ENCODE measurements at places on chromosomes 1 and 21.

GRCh38 chr1:165598676-165599059 is 32.4 kb upstream of the MGST3 start:
- DNase-seq = no peak

- no peak for DNase-seq
Observed at GRCh38 chr1:31579374-31579773, 3.1 kb downstream of the TINAGL1 start.

DNA sequence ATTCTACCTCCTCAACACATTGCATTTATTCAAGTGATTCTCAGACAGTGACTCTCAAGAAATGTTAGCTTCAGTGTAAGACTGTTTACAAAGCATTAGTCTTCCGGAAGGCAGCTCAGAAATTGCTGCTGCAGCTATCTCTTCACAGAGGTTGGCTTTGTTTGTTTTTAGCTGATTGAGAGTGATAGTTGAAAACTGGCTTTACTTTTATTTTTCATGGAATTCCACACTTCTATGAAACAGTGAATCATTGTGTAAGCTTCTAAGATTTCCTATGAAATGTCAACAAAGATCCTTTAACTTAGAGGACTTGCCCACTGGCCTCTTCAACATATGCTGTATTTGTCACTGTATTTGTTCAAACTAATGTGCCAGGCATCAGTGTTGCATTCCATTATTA is 121.3 kb downstream of the TNNI3K start:
- no peak for DNase-seq

GRCh38 chr1:22229379-22229778 is 86.5 kb upstream of the WNT4 start:
- no peak for DNase-seq

GRCh38 chr21:31364253-31364945 is 20.3 kb upstream of the TIAM1 start:
- DNase-seq = no peak

- DNase-seq = no peak
Observed at GRCh38 chr1:109338091-109338490, 31.3 kb upstream of the MYBPHL start.

DNA sequence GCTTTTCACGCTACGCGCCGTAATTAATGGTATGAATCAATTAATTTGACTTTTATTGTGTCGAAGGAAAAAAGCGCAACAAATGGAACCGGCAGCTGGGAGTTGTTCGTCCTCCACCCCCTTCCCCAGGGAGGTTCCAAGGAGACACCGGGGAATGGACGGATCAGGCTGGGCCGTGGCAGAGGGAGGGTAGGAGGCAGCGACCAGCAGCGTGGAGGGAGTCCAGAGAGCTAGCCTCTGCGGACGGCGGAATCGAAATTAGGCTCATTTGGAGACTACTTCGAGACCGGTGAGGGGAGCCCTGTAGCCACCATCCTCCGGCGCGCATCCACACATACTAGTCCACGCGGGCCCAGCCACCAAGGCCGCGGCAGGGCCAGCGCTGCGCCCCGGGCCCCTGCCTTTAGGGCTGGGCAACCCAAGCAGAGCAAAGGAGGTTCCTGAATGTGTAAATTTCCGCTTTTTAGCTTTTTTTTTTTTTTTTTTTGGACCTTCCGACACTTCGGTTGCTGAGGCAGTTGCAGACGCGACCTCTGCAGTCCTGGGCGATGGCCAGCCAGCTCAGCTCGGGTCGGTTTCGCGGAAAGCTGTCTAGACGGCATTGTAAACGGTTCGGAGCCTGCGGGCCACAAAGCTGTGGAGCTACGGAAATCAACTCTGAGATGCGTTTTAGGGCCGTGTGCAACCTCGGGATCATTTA is 2.2 kb upstream of the FOXD3 start:
- no peak for DNase-seq

- no peak for DNase-seq
Observed at GRCh38 chr1:69502991-69503390, 64.7 kb upstream of the LRRC7 start.

DNA sequence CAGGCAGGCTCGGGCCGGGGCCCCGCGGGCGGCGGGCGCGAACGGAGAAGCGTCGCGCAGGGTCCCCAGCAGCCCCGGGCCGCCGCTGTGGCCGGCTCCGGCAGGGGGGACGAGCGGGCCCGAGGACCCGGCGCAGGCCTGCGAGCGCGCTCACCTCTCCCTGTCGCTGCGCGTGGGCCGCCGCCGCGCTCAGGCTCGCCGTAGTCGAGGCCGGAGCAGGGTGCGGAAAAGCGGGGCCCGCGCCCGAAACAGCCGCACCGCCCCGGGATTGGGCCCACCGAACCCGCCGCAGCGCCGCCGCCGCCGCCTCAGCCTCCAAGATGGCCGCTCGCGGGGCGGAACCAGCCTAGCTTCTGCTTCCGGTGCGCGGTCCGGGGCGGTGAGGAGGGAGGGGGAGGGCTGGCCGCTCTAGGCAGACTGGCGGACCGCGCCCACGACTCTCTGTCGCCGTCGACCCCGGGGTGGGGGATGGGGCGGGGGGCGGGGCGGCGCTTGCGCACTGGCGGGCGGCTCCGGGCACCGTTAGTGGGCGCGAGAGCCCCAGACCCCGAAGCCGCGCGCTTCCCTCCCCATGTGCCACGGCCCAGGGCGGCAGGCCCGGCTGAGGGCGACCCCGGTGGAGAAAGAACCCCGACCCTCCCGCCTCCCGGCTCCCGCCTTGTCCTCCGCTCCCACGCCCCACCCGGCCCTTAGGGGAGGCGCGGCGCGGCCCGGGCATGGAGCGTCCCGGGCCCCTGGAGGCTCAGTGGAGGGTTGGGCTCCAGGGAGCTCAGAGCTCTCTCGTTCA is at the start of gene UBE2J2:
UBE2J2 (minus strand) TSS at position 343 of the 787 bp plus-strand sequence. CDS start 5,862 bp downstream, outside the sequence.
- peak; percentile 65 for DNase-seq
